Stimulated activated CD4-positive, alpha-beta T cell treated with anti-CD3 and anti-CD28 coated beads, Interleukin-15, amount 100 ng/mL, for 48 hours (primary cell): ENCODE measurements at places on chromosomes 7 and 10.

- no peak for DNase-seq
Measured at GRCh38 chr7:25739143-25739542, 412.9 kb upstream of the NFE2L3 start.

- no peak for DNase-seq
Measured at GRCh38 chr7:121853307-121853706, 19.7 kb upstream of the PTPRZ1 start.

GRCh38 chr10:43083764-43084163 lies 6.9 kb downstream of the RET start:
- DNase-seq = no peak

DNA sequence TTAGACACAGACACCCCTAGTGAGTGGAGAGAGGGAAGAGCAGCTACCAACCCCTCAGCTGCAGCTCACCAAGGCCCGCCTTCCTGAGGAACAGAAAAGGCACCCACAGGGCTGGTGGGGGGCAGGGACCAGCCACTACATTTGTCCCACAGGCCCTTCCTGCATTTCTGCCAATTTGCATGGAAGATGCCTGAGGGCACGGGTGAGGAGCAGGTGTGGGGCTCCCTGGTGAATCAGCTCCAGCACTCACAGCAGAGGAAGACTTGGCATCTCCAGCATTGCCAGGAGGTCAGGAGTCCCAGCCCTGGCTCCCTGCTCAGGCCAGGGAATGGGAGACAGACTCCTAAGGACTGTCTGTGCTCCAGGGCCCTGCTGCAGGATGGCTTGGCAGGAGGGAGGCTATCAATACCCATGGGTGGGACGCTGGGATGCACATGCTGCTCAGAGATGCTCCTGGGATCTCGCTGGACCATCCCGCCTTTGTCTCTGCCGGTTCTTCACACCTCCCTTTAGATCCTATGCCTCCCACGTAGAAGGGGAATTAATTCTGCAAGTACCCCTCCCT lies 109.7 kb downstream of the SLIT1 start:
- DNase-seq = no peak

DNA sequence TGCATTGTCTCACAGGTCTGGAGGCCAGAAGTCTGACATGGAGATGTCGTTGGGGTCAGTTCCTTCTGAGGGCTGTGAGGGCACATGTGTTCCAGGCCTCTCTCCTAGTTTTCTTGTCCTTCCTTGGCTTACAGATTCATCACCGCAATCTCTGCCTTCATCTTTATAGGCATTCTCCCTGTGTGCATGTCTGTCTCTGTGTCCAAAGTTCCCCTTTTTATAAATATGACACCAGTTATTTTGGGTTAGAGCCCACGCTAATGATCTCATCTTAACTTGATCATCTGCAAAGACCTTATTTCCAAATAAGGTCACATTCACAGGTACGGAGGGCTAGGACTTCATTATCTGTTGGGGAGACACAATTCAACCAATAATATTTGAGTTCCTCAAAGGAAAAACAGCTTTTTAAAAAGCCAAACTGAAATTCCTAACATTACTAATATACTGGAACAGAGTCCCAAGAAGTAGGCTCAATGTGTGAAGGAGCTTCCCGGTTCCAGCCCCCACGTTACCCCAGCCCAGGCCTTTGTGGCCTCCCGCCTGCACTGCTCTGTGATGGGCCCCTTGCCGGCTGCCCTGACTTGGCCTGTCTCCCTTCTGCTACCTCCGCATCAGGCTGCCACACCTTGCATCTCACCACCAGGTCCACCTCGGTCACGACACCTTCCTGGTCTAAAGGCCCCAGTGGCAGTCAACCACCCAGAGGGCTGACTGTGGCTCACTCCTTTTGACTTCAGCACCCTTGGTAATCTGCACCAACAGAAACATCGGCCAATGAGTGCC lies 142.7 kb downstream of the KCNMA1 start:
- DNase-seq = no peak

GRCh38 chr7:44281811-44282600 lies 43.4 kb downstream of the CAMK2B start:
- DNase-seq = no peak

- DNase-seq = no peak
Measured at GRCh38 chr7:122626785-122627184, 72.1 kb downstream of the RNF133 start.

DNA sequence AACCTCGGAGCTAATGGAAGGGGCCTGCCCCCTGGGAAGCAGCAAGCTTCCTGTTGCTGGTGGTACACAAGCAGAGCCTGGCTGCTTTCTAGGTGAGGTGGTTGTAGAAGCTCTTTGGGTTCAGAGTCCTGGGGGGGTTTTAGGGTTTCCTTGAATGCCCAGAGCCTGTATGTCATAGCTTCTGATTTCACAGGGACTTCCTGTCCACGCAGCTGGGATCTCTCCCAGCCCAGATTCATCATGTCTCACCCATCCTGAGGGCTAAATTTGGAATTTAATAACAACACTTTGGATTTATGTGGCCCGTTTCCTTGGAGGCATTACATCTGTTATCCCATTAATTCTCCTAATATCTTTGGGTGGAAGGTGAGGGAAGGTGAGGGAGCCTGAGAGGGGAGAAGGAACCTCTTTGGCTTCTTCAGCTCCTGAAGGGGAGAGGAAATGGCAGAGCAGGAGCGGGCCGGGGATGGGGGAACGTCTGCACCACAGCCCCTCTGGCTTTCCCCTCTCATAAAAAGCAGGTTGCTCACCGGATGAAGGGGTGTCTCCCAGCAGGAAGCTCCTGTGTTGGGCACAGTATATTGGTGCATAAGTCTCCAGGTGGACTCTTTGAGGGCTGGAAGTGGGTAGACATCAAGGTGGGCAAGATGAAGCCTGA lies 19.7 kb downstream of the RPS24 start:
- no peak for DNase-seq

DNA sequence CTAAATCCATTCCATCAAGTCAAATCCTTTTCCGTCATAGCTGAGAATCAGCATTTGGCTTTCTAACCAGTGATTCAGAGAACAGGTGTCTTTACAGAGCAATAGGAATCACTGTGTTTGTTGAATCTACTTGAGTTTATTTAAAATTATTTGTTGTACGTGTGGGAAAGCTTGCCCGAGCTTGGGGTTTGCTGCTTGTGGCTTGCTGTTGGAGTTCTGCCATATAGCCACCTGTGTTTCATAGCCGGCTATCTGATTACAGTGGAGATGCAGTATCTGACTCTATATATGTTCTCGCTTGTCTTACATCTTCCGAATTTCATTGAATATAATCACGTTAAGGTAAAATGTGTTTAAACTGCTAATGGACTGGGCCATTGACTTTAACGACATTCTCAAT lies 274.3 kb upstream of the MKI67 start:
- DNase-seq = no peak

DNA sequence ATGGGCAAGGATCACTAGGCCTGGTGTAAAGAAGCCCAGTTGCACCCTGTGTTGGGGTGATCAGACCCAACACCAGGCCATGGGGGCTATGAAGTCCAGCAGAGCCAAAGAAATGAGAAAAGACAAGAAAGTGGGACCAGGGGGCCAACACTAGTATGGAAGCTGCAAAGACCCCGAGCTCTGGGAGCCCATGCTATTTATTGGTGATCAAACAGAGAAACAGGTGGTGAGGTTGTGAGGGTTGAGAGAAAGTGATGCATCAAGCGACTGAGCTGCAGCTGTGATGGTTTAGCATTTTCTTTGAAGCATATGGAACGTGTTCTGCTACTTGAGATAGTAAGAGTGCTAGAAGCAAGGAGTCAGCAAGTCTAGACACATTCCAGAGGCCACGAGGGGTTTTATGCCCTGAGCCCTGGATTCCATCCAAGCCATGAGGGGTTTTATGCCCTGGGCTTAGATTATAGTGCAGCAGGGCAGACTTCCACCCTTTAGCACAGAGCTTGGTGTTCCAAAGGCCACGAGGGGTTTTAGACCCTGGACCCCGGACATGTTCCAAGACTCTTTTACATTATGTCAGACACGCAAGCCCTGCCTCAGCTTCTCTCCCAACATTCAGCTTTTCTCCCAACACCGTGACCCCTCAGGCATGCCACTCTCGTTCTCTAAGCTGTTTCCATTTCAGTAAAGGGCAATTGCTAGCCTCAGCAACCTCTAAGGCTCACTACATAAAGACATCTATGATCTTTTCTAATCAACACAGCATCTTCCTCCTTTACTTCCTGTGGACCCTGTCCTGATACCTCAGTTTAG lies 43.1 kb upstream of the GPAM start:
- DNase-seq = no peak

DNA sequence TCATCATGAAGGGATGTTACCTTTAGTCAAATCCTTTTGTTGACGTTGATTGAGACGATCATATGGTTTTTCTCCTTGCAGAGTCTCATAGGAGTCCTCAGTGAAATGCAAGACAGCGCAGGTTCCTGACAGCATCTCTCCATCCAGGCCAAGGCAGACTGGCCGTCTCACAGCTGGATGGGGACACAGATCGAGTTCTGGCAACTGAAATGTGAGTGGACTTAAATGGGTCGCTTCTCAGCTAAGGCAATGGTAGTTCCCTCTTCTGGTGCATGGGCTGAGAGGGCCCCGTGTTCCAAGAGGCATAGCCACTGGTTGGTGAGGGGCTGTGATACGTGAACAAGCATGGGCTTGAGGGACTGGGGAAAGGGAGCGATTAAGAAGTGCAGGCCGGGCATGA lies 99.3 kb upstream of the CPXM2 start:
- no peak for DNase-seq

DNA sequence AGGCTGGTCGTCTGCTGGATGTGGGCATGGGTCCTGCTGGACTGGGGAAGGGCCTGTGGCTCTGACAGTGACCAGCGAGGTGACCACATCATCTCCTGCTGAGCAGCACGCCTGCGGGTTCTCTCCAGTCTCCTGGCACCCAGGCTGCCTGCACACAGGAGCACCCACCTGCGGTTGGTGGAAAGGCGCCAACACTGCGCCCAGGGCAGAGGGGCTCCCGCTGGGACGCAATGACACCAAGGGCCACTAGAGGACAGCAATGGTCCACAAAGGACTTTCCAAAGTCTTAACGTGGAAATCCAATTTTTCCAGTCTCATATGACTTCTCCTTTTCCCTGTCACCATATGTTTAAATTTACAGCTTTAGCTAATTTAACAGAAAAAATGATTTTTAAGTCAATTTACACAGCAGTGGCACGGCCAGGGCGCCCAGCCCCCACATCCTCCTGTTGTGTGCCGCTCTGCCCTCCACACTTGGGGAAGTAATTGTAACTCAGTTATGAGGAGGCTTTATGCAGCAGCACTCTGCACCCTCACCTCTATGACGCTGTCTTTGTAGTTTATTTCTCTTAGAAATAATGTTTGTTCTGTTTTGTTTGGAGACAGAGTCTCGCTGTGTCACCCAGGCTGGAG lies 38.1 kb downstream of the CFAP46 start:
- no peak for DNase-seq

DNA sequence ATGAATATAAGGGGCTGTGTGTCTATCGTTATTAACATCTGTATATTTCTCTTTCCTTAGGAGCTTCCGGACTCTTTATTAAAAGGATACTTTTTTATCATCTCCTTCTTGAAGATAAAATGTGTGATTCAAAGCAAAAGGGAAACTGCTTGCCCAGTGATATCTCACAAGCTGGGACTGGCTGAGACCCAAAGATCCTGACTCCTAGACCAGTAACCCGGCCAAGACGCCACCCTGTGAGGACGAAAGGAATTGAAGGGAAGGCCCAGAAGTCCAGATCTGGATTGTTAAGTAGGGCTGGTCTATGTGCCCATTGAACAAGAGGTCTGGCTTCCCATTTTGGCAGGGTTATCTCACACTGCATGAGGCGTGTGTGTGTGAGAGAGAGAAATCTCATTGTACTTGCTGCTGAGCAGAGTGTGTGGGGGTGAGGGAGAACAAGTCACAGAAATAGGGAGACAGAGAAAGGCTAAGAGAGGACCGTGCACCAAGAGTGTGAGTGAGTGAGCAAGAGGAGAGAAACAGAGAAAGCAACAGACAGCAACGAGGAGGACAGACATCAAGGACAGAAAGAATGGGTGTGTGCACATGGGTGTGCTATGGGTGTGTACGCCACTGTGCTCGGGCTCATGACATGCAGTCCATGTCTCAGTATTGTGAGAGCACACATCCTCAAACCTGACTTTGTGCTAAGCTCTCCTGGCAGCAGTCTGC lies 75.4 kb downstream of the PLXNA4 start:
- DNase-seq = no peak

DNA sequence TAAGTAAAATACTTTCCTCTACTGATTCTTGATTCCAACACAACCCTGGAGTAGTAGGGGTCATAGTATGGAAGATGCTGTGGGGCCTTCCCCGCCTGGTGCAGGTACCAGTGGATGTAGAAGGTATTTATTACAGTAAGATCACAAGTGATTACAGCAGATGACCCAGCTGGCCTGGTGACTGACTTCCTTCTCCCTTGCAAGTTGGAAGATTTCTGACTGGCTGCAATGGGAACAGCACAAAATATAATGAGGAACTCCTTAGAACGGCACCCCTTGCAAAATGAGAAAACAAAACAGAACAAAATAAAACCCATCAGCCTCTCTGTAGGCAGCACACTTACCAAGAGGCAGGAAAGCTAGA lies 61.7 kb upstream of the TARP start:
- no peak for DNase-seq

GRCh38 chr7:53609185-53609584 lies 573.8 kb downstream of the POM121L12 start:
- DNase-seq = no peak

DNA sequence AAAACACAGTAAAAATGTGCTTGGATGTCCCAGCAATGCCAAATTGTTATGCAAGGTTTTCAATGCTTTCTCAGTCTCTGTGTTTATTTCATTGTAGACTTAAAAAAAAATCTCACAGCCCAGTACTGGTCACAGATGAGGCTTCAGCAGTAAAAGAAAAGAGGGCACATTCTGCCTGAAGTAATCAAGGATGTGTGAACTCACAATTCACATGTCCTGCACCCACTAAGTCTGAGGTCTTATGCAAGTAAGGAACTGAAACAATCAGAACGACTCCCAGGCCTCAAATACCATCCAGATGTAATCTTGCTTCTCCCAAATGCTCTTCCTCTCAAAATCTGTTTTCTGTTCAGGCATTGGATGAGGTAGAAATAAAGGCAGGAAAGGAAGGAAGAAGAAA lies 33.7 kb downstream of the ADRB1 start:
- no peak for DNase-seq

GRCh38 chr7:33970536-33970935 lies 65.2 kb downstream of the BMPER start:
- DNase-seq = no peak

- no peak for DNase-seq
Measured at GRCh38 chr7:883055-884021, 7.0 kb downstream of the GET4 start.

DNA sequence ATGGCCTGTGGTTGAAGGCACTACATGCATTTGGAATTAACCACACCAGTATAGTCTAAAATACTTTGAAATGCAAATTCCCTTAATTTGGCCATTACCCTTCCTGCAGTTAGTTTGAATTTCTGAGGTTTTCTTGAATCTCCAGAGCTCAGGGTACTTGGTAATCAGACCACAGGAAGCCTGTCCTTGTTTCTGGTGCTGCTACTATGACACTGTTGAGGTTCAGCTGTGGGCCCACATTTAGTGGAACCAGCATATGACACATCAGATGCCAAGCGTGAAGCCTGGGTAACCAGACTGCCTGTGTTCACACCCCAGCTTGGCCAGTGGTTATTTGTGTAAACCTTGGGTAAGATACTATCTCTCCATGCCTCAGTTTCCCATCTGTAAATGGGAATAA lies 124.3 kb downstream of the SNX10 start:
- no peak for DNase-seq

GRCh38 chr7:119522698-119523097 lies 750.3 kb upstream of the KCND2 start:
- DNase-seq = no peak
